ENCODE measurements at places on chromosomes 11 and 22. TPM values are rescaled to one million over a fixed set of nuclear protein-coding genes. Genes with fewer than 3 reads are reported as not detected.

- H3K4me3 ChIP-seq = no peak overlapping the region
- no peaks in the 10 kb centered on the region for H3K36me3 ChIP-seq
- peaks cover 6% of the 10 kb centered on the region for H3K4me1 ChIP-seq
- DNase-seq = peak; percentile 66
- no peak overlapping the region for H3K27ac ChIP-seq
These were observed 20.6 kb downstream of the APOBEC3H start for GRCh38 chr22:39117585-39118191.

The TRIM3 gene
- 7.0 TPM for total RNA-seq

- no peaks in the 10 kb centered on the region for H3K4me1 ChIP-seq
- H3K36me3 ChIP-seq = no peaks in the 10 kb centered on the region
- no peak for DNase-seq
These were observed 33.1 kb upstream of the IGLL5 start for GRCh38 chr22:22854466-22854865.

DNA sequence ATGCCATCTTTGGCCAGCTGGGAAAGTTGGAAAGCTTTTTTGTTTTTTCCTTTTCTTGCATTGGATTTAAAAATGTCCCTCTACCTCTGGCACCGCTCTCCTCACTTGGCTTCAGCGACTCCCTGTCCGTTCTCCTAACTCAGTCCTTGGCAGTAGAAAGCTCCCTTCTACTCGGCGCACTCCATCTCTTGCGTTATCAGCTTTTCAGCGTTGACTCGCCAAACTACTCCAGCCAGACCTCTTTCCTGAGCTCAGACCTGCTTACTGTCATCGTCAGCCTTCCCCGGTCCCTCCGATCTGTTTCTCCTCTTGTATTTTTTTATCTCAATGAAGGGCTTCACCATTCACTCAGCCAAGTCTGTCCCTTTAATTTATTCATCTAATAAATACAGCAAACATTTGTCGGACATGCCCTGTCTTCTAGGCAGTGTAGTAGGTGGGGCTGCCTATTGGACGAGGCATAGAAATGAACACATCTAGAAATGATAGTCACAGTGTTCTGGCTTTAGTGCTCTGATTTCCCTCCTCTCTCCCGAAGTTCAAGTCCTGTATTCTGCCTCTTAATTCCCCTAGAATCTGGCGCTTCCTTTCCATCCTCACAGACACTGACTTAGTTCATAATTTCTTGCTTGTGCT, 839 bp downstream of the CEP164 start:
- H3K27me3 ChIP-seq = no peaks in the 10 kb centered on the region
- H3K27ac ChIP-seq = peak overlapping the region; percentile 79
- no peaks in the 10 kb centered on the region for H3K4me1 ChIP-seq
- H3K36me3 ChIP-seq = no peaks in the 10 kb centered on the region
- DNase-seq = no peak

- H3K27me3 ChIP-seq = no peaks in the 10 kb centered on the region
- DNase-seq = no peak
- no peaks in the 10 kb centered on the region for H3K36me3 ChIP-seq
- H3K27ac ChIP-seq = no peak overlapping the region
- H3K4me1 ChIP-seq = no peaks in the 10 kb centered on the region
- no peak overlapping the region for H3K4me3 ChIP-seq
These were observed 19.4 kb upstream of the IL17RA start for GRCh38 chr22:17065433-17065832.

The SOX10 gene
- total RNA-seq = not detected

The LRRC74B gene
- not detected for total RNA-seq

DNA sequence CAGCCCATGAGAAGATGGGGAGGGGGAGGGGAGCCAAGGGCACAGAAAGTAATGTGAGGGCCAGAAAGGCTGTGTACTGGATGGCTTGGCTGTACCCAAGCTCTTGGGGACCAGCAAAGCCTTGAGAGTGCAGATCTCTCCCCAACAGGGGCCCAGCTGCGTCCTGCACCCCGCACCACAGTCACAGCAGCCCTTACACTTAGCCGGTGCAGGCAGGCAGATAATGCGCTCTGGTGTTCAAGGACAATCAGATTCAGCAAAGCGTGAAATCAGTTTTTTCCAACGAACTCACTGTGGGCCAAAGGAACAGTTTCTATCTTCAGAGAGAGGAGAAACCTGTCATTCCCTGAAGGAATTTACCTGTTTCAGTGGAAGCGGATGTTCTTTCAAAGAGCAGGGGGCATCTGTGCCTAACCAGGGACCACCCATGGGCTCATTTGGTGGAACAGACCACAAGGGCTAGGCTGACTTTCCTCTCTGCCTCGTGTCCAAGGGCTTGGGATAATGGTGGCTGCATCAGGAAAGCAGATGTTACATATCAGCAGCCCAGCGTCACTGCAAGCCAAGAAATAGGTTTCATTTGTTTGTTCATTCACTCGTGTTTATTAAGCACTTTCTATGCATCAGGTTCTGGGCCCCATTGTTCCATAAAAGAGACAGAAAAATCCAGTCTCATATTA, 81.2 kb upstream of the SPON1 start:
- H3K27me3 ChIP-seq = no peaks in the 10 kb centered on the region
- H3K27ac ChIP-seq = no peak overlapping the region
- no peak overlapping the region for H3K4me3 ChIP-seq
- H3K4me1 ChIP-seq = no peaks in the 10 kb centered on the region
- no peaks in the 10 kb centered on the region for H3K36me3 ChIP-seq
- DNase-seq = no peak

GRCh38 chr22:34946339-34946985, 119.5 kb upstream of the ISX start:
- no peak for DNase-seq
- no peaks in the 10 kb centered on the region for H3K27me3 ChIP-seq
- H3K4me3 ChIP-seq = no peak overlapping the region
- H3K27ac ChIP-seq = no peak overlapping the region

DNA sequence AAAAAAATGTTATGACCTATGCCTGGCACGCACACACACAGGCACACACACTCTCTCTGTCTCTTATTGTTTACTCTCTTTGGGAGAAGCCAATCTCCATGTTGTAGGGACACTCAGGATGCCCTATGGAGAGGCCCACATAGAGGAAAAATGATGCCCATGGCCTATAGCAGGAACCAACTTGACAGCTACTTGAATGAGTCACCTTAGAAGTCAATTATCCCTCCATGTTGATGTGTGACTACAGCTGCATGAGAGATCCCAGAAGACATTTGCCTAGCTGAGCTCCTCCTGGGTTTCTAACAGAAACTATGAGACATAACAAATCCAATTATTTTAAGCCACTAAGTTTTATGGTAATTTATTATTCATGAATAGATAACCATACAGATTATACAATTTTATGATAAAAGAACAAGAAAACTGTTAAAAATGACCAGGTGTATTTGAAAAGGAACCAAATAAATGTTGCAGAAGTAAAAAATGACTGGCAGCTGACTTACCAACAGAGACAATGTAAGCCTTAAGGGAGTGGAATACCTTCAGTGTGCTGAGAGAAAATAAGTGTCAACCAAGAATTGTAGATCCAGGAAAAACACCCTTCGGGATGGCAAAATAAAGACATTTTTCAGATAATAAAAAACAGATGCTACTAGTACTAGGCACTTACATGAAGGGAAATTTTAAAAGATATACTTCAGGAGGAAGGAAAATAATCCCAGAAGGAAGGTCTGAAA, 403.7 kb upstream of the SYN3 start:
- DNase-seq = no peak
- H3K4me1 ChIP-seq = no peaks in the 10 kb centered on the region
- no peak overlapping the region for H3K27ac ChIP-seq
- no peak overlapping the region for H3K4me3 ChIP-seq

DNA sequence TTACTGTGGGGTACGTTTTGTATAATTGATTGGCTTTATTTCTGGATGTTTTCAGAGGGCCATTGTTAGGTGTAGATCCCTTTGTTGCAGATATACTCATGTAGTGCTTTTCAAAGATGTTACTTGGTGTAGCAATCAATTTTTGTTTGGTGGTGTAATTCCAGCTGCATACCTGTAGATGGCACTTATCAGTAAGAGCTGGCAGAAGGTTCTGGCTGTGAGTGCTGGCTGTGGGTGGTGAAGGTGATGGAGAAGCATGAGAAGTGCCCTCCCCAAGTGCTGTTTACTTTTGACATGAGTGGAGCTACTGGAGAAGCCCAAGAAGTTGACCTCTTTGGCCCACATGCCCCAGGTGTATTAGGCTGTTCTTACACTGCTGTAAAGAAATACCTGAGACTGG, 1074.9 kb downstream of the FAM181B start:
- H3K27ac ChIP-seq = no peak overlapping the region
- no peaks in the 10 kb centered on the region for H3K36me3 ChIP-seq
- H3K27me3 ChIP-seq = no peaks in the 10 kb centered on the region
- DNase-seq = no peak
- H3K4me1 ChIP-seq = no peaks in the 10 kb centered on the region
- H3K4me3 ChIP-seq = no peak overlapping the region

GRCh38 chr22:19937616-19938473, 3.7 kb upstream of the COMT start:
- no peak overlapping the region for H3K4me3 ChIP-seq
- DNase-seq = no peak
- H3K27me3 ChIP-seq = no peaks in the 10 kb centered on the region
- H3K36me3 ChIP-seq = no peaks in the 10 kb centered on the region
- peaks cover 17% of the 10 kb centered on the region for H3K4me1 ChIP-seq

GRCh38 chr11:130180491-130180890, 20.9 kb downstream of the ST14 start:
- no peak overlapping the region for H3K4me3 ChIP-seq
- no peak for DNase-seq
- no peaks in the 10 kb centered on the region for H3K4me1 ChIP-seq
- no peaks in the 10 kb centered on the region for H3K36me3 ChIP-seq
- no peak overlapping the region for H3K27ac ChIP-seq

All from naive thymus-derived CD4-positive, alpha-beta T cell (primary cell).